ENCODE measurements at places on chromosomes 11 and 22. TPM values are rescaled to one million over a fixed set of nuclear protein-coding genes. Genes with fewer than 3 reads are reported as not detected.

GRM5 gene
- total RNA-seq, result not detected

GRCh38 chr22:49829044-49829853, 1.6 kb upstream of the BRD1 start:
- no peak for DNase-seq

VSIG10L2 gene
- not detected for total RNA-seq

GRCh38 chr22:49016909-49017481, 810.7 kb downstream of the BRD1 start:
- no peak for DNase-seq

DNA sequence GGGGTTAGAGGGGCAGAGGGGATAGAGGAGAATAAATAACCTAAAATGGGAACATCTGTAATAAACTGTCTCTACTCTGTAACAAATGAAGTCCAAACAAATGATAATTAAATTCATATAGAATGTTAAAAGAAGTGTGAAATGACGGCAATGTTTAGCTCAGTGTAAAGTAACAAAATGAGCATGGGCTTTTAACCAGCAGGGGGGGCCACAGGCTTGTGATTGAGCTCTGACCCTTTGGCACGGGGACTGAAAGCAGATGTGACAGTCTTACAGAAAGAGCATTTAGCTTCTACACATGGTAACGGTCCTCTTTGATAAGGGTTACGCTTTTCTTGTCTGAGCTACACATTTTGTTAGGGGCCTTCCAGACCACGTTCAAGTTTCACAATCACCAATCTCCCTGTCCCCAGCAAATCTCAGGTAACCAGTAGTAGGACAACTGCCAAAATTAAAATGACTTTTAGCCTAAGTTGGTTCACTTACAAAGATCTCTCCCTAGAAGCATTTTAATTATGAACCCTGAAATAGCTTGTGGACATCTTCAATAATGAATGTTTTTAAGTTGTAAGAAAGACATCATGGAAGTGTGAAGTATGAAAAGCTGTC, 262.5 kb downstream of the DCDC1 start:
- peak; percentile 27 for DNase-seq

GRCh38 chr11:107744736-107745135, 32.9 kb upstream of the SLN start:
- DNase-seq, result no peak

DNA sequence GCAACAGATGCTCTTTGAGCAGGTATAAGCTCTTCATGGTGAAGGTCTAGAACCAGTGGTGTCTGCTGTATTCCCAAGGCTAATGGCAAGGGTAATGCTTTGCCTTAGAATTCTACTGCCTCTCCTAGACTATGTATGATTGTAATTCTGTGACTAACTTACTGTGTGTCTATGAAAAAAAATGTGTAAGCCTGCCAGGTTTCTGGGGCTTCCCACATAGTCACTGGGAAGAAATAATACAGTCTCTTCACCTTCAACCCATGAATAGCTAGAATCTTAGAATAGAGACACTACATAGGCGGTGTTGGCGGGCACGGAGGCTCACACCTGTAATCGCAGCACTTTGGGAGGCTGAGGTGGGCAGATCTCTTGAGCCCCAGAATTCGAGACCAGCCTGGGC, 84.1 kb downstream of the C11orf91 start:
- DNase-seq, result no peak

ARHGAP8 gene
- total RNA-seq, result 2.5 TPM

DNA sequence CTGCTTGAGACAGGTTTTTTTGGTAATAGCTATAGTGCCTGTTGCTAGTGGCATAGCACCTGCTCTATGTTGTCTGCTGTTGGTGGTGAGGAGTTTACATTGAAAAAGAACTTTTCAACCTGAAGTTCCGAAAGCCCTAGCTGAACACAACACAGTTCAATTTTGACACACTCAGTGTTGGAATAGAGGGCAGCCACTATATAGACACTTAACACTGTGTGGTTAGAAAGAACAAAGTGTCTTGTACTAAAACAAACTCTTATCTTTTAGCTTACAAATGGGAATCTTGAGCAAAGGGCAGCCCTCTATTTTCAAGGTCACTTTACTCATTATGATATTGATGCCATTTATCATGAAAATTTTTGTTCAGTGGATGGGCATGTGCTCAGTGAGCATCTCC, 18.4 kb downstream of the TBCEL start:
- DNase-seq, result no peak

- DNase-seq, result no peak
Measured at GRCh38 chr22:17964643-17965042, 59.7 kb downstream of the MICAL3 start.

LRRC4C gene
- not detected for total RNA-seq

GRCh38 chr22:44883011-44883421, 126.8 kb downstream of the PHF21B start:
- DNase-seq, result no peak

RIBC2 gene
- total RNA-seq, result not detected

DNA sequence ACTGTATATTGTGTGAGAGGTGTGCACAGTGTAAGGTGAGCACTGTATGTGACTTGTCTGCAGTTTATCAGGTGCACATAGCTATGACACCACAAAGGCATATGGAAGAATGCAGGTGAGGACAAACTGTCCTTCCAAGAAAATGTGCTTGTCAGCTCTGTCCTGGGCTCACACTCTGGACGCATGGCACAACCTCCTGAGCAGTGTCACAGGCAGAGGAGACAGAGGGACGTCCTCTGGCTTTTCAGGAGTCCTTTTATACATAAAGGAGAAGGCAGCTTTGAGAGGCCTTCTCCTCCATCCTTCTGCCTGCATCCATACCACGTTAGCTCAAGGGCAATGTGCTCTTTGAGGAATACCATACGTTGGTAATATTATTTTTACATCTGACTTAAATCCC, 7.5 kb upstream of the MYOD1 start:
- no peak for DNase-seq

GRCh38 chr11:28168718-28169117, 60.5 kb downstream of the METTL15 start:
- DNase-seq, result no peak

DNA sequence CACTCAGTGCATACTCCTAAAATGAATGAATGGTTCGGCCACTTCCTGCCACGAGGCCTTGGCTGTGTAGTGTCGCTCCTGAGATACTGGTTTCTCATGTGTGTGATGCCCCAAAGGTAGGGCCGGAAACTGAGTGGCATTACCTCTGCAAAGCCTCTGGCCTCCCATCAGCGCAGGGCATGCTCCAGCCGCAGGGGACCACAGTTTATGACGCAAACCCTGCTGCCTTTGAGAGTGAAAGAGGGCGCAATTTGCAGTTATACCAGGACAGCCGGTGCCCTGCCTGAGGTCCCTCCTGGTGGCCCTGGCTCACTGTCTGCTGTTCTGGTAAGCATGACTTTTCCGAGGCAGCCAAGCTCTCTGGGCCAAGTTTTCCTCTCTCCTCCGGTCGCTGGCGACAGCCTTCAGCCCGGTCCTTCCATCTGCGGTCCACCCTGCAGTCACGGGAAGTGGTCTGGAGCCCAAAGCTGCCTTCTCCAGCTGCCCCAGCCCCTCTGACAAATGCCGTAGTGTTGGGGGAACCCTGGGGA, 2.4 kb upstream of the FGF3 start:
- DNase-seq, result no peak

GRCh38 chr22:50731811-50732624, 6.0 kb upstream of the ACR start:
- peak; percentile 47 for DNase-seq

CTSW gene
- total RNA-seq, result 52.1 TPM

DNA sequence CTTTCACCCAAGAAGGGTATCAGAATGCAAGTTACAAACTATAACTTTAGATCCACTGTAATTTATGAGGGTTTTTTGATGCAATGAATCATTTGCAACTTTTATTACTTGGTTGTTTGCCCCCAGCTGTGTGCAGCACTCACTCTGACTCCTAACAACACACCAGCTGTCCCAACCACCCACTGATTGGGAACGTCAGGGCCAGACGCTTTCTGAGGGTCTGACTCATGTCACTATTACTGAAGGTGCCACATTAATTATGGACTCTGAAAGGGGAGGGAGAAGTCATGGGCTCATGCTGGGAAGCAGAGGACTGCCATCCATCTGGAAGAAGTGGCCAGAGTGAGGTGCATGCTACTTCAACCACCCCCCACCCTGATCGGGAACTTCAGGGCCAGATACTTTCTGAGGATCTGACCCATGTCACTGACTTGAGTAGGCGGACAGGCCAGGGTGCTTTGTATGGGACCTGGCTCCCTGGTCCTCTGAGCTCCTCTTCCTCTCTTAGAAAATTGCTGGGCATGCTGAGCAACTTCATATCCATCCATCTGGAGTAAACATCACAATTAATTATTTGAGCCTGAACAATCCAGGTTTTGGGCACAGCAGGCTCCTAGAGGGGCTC, 44.9 kb upstream of the DRD2 start:
- no peak for DNase-seq

DNA sequence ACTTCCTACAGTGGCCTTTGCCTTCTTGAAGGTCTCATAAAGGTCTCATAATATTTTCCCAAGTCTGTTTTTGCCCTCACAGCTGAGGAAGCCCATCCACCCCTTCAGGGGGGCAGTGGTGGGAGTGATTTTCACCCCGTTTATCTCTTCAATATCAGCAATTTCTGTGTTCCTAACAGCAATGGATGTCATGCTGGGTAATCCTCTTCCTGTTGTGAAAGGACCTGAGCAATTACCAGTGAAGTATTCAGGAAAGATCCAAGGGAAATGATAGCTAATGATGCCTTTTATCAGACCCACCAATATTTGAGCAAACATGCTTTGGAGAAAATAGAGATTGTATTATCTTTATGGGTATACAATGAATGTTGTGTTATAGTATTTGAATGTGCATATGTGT, 226.9 kb downstream of the INSC start:
- no peak for DNase-seq

GRCh38 chr22:48850658-48851287, 976.9 kb downstream of the BRD1 start:
- DNase-seq, result no peak

PVALB gene
- not detected for total RNA-seq
